ENCODE measurements at places on chromosomes 1 and 21. TPM values are rescaled to one million over a fixed set of nuclear protein-coding genes. Genes with fewer than 3 reads are reported as not detected.

The CHIT1 gene
- total RNA-seq = not detected

DNA sequence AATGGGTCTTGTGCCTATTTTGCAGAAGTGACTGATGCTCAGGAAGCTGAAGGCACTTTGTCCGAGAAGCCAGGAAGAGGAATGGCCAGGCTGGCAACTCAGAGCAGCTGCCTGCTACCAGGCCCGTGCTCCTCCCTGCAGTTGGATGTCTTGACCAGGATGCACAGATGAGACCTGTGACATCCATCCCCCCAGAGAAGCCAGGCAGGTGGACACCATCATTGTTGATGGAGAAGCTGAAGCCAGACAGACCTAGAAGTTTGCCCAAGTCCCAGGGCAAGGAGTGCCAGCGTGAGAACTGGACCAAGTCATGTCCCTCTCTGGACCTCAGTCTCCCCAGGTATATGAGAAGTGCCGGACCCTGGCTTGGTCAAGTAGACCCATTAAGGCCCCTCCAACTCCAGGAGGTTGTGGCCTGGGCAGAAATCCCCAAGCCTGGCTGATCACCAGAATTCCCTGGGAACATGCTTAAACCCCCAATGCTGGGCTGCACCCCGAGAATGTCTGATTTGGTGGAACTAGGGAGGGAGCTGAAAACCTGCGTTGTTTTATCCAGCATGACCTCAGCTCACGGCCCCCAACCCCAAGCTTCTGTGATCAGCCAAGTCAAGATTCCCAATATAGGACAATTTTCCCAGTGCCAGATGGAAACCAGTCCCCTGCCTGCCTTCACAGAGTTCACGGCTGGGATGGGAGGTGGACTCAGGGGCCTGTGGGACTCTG lies 82.4 kb downstream of the CAMK2N1 start:
- no peak for DNase-seq

DNA sequence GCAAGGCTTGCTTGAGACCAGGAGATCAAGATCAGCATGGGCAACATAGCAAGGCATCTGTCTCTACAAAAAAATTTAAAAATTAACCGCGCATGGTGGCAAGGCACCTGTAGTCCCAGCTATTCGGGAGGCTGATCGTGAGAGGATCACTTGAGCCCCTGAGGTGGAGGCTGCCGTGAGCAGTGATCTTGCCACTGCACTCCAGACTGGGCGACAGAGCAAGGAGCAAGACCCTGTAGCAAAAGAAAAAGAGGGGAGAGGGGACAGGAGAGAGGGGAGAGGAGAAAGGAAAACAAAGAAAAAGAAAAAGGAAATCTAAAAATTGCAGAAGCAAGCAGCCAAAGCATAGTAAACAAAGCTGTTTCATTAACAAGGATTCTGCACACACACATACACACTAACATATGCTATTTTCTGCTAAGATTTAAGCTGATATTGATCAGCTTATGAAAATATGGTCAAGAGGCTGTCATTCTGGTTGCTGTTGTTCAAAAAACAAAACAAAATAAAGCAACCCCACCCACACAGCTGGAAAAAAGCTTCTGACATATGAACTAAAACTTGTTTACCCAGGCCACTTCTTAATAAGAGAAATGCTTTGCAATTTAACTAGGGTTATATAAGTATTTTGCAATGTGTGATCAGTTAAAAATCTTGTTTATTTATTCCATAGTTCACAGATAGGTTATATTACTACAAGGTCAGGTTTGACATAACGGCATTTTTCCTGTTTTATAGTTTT lies 1.8 kb downstream of the ARNT start:
- DNase-seq = no peak

- no peak for DNase-seq
Observed at GRCh38 chr1:4045397-4046010, 145.4 kb upstream of the C1orf174 start.

GRCh38 chr1:55055951-55056631 lies 16.7 kb downstream of the PCSK9 start:
- no peak for DNase-seq

All from MCF 10A (cell line).